ENCODE measurements at places on chromosomes 12 and 14.

DNA sequence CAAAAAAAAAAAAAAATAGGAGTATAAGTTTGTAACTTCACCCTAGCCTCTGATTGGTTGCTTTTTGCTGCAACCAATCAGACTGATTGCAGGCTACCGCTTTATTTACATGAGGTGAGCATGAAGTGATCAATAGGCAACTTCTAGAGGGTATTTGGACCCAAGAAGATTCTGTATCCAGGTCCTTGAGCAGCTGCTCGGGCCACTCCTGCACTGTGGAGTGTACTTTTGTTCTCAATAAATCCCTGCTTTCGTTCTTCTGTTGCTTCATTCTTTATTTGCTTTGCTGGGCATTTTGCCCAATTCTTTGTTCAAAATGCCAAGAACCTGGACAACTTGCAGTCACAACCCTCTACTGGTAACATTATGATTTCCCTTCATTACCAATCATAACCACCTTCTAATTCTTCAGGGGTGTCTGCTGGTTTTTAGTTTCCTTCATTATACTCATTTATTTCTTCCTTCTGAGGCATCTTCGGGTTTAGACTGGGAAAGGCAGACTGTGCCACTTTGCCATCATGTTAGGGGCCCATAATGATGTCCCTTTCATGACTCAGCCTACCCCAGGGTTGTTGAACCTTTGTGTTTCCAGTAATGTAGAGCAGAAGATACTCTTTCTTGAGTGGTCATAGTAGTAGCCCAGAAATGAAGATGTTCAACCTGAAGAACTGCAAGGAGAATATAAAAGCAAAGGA lies 43.4 kb upstream of the LIMA1 start:
- no peak for DNase-seq

DNA sequence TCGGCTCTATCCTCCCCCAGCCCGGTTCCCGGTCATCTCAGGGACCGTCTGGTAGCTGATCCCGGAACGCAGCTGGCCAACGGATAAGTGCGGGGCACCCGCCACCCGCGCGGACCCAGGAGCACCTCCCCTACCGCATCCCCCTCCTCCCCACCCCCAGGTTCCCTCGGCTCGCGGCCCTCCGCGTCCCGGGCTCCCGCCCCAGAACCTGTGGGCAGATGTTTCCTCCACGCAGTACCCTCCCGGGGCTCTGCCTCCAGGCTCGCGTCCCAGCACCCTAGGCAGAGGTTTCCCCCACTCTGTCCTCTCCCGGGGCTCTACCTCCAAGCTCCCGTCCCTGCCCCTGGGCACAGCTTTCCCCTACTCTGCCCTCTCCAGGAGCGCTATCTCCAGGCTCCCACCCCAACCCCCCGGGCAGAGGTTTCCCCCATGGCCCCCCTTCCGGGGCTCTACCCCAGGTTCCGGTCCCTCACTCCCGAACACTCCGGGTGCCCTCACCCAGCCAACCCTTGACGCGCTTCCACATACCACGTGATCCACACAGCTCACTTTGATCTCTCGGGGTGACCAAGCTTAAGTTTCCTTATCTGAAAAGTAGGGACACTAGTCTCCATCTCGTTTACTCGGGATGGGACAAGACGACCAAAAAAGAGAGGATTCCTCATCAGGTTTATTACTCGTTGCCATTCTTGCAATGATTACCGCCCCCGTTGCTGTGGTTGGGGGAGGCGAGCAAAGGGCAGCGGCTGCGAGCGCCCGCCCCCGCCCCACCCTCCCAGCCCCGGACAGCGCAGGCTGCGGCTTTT lies at the start of gene CCDC38:
TSS of gene CCDC38 (minus strand) at position 91 of the 806 bp plus-strand sequence. CDS start 6,105 bp downstream, outside the sequence.
- peak; percentile 58 for DNase-seq

DNA sequence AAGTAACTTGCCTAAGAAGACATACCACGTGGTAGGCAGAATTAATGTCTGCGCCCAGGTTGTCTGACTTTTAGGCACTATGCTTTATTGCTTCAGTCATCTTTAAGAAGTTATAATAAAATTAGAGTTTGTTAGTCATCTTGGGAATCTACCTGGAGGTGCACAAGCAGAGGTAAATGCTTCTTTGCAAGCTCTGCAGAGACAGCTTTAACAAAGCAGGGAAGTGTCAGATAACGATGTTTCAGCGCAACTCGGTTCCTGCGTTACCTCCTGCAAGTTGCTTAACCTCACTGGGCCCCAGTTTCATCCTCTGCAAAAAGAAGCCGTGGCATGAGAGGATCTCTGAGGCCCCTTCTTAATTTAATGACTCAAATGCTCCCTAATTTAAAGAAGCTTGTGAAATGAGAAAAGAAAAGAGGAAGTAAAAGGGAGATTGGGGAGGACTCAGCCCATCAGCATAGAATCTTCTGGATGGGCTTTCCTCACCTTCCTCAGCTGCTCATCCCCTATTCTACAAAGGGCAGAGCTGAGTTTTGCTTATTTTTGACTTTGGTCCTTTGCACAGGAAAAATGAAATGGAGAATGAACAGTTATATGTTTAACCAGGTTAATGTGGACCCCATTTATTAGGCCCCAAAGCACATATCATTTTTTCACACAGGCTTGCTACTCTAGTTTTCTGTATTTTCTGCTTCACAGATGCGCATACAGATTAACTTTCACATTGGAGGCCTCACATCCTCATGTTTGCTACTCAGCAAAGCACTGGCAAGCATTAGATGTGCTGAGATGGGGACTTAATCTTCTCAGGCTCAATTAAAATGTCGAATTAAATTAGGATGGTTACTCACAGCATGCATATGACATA lies 5.1 kb downstream of the ARHGDIB start:
- no peak for DNase-seq

GRCh38 chr12:27906127-27906500 lies 66.4 kb downstream of the PTHLH start:
- DNase-seq: no peak

DNA sequence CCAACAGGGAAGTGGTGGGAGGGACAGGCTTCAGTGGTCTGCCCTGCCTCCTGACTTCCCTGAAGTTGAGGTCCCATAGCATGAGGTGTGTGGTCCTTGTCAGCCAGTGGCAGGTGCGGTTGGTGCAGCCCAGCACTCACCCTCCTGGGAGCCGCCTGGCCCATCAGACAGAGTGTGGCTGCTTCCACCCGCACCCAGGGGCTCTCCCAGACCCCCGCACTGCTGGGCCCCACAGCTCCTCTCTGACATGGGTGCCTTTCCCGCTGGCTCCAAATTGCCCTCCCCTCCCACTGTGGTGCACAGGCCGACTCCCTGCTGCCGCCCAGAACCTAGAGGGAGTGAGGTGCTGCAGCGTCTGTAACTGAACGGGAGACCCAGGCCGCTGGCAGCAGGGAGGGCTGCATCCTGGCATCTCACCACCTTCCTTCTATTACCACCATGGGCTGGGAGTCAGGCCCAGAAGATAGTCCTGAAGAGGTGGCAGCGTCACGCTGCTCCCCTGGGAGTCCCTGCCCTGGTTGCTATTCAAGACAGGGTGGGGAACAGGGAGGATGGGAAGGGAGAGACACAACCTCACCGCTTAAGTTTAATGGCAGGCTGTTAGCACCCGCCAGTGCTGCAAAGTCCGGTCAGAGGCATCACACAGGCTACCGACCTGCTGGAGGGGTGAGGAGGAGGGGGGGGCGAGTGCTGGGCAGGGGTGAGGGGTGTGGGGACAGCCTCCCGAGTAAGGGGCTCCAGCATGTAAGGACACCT lies 180.6 kb upstream of the PRMT8 start:
- no peak for DNase-seq

DNA sequence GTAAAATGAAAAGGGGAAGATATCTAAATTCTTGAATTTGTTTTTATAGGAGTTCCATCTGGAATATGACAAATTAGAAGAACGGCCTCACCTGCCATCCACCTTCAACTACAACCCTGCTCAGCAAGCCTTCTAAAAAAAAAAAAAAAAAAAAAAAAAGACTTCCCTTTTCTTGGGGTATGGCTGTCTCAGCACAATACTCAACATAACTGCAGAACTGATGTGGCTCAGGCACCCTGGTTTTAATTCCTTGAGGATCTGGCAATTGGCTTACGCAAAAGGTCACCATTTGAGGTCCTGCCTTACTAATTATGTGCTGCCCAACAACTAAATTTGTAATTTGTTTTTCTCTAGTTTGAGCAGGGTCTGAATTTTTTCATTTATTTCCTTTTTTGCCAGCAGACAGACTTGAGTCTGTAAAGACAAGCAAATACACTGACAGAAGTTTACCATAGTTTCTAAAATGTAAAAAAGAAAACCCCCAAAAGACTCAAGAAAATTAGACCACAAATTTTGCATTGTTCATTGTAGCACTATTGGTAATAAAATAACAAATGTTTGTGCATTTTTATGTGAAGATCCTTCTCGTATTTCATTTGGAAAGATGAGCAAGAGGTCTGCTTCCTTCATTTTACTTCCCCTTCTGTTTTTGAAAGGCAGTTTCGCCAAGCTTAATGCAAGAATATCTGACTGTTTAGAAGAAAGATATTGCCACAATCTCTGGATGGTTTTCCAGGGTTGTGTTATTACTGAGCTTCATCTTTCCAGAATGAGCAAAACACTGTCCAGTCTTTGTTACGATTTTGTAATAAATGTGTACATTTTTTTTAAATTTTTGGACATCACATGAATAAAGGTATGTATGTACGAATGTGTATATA lies 12.1 kb upstream of the KCNMB4 start:
- DNase-seq: no peak

DNA sequence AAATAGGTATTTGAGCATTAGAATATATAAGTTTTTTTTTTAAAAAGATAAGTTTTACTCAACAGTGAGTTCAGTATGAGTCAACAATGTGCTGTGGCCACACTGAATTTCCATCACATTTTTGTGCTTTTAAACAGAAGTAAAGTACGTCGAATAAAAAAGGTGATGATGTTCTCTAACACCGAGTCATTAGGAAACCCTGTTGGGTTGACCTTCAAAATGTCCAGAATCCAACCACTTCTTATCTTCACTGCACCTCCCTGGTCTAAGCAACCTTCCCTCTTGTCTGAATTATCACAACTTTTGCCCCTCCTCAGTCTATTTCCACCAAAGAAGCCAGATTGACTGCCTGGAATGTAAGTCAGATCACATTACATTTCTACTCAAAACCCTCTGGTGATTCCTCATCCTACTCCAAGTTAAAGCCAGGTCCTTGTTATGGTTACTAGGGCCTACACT lies 43.0 kb upstream of the SYCP3 start:
- no peak for DNase-seq

DNA sequence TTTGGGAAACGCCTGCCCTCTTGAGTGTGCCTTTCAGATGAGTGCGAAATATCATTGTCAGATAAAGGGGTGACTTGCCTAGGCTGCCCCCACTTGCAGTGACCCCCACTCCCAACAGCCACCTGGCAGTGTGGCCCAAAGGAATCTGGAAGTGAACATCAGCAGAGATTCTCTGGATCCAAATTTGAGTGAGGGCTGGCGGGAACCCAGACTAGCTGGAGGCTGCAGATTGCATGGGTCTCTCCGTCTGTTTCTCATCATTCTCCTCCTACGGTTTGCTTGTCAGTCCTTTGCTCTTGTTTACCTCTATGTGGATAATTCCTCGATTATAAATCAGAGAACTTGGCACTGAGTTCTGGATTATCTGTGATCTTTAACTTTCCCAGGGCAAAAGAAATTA lies 280.8 kb downstream of the ZFP36L1 start:
- no peak for DNase-seq

DNA sequence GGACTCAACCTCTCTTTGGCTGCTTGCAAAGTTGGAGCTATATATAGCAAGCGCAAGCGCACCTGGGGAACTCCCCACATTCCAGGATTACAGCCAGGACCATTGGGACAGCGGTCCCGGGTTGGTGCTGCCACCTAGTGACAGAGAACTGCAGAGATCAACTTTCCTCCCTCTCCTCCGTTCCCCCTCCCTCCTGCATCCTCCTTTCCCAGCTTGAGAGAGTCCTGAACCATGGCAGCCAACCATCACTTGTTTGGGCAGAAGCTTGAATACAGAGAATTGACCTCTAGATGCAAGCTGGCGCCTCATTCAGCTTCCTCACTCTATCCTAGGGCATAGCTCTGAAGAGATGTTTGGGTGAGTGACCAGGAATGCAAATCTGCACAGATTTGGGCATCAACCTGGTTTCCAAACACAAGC lies 17.4 kb upstream of the FLVCR2 start:
- DNase-seq: no peak

- DNase-seq: no peak
Measured at GRCh38 chr12:7282844-7283243, 21.0 kb upstream of the ACSM4 start.

Data from stimulated activated CD4-positive, alpha-beta T cell treated with anti-CD3 and anti-CD28 coated beads, Interleukin-1b, Interleukin-23, amount 100 ng/mL, for 1 hour (primary cell).